ENCODE measurements at places on chromosomes 11 and 22.
A peak's percentile ranks its signal among the peaks of the same experiment; 100 is the strongest.

GRCh38 chr11:66324664-66325063 is 7.8 kb upstream of the CD248 start:
- peaks cover 13% of the 10 kb centered on the region for H3K4me1 ChIP-seq
- no peak overlapping the region for H3K27ac ChIP-seq
- H3K27me3 ChIP-seq, result no peaks in the 10 kb centered on the region

- H3K36me3 ChIP-seq, result peaks cover 48% of the 10 kb centered on the region
- peaks cover 5% of the 10 kb centered on the region for H3K4me1 ChIP-seq
- ATAC-seq, result no peak
- H3K27ac ChIP-seq, result peak overlapping the region; percentile 81
These were observed 1.2 kb downstream of the SVIP start for GRCh38 chr11:22828373-22828772.

GRCh38 chr11:133803026-133803425 is 42.3 kb downstream of the SPATA19 start:
- ATAC-seq, result no peak
- no peaks in the 10 kb centered on the region for H3K4me1 ChIP-seq
- H3K4me3 ChIP-seq, result no peak overlapping the region
- H3K27me3 ChIP-seq, result peaks cover 3% of the 10 kb centered on the region
- no peak overlapping the region for H3K27ac ChIP-seq

DNA sequence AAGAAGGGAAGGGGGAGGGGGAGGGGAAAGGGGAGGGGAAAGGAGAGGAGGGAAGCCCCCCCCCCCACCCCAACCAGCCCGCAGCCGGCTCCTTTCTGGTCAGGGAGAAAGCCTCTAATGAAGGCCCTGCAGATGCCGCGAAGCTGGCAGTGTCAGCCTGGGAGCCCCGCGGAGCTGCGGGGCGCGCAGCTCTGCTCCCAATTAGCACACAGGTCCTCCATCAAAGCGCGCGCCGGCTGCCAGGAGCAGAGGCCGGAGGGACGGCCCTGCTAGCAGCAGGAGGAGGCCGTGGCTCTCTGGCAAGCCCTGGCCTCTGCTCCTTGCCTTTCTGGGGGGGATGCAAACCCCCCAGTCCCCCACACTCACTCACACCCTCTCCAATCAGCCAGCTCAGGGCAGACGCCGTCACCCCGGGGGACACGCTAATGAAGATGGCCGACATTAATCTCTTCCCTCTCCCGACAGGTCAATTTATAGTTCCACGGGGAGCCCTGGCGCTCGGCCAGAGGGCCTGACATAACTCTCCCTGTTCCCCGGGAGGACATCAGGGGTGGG is 70.5 kb upstream of the TCF20 start:
- ATAC-seq, result no peak
- H3K4me1 ChIP-seq, result peaks cover 11% of the 10 kb centered on the region
- no peak overlapping the region for H3K27ac ChIP-seq

DNA sequence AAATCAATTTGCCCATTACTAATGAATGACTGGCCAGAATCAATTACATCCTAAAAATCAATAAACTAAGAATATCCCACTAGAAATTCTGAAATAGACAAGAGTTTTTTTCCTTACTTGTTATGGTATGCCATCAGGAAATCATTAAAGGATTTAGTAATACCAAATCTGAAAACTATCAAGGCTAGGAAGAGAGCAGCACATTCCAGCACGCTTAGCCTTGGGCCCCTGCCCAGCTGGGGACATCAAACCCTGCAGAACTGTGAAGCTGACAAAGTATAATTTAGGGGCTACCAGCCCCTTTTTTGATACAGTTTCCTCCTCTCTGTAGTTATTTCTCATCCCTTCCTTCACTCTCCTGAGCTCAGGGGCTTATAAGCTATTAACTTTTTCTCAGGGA is 247.8 kb upstream of the ZC3H12C start:
- H3K4me1 ChIP-seq, result no peaks in the 10 kb centered on the region
- no peaks in the 10 kb centered on the region for H3K36me3 ChIP-seq
- no peak for ATAC-seq

- H3K27me3 ChIP-seq, result peaks cover 15% of the 10 kb centered on the region
- H3K4me3 ChIP-seq, result no peak overlapping the region
- no peak overlapping the region for H3K27ac ChIP-seq
These were observed 100.5 kb downstream of the DSCAML1 start for GRCh38 chr11:117696540-117696939.

DNA sequence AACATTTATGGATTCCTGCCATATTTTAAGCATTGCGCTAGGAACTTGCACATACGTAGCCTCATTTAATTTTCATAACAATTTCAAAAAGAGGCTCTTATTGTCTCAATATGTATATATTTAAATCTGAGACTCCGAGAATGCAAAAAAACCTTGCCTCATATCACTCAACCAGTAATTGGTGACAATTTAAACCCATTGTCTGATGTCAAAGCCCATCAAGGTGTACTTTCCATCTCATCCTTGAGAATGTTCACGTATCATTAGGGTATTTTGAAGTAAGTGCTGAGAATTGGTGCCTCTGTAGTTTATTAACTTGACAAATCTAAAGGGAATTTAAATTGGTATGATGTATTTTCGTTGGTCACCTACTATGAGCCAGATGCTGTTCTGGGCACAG is 136.5 kb downstream of the FAM76B start:
- peaks cover 3% of the 10 kb centered on the region for H3K27me3 ChIP-seq
- no peak overlapping the region for H3K27ac ChIP-seq
- no peak overlapping the region for H3K4me3 ChIP-seq
- no peaks in the 10 kb centered on the region for H3K36me3 ChIP-seq

- H3K27me3 ChIP-seq, result peaks cover 4% of the 10 kb centered on the region
- no peaks in the 10 kb centered on the region for H3K4me1 ChIP-seq
- H3K4me3 ChIP-seq, result no peak overlapping the region
- H3K27ac ChIP-seq, result no peak overlapping the region
These were observed 39.7 kb downstream of the ADAMTS15 start for GRCh38 chr11:130487924-130488815.

DNA sequence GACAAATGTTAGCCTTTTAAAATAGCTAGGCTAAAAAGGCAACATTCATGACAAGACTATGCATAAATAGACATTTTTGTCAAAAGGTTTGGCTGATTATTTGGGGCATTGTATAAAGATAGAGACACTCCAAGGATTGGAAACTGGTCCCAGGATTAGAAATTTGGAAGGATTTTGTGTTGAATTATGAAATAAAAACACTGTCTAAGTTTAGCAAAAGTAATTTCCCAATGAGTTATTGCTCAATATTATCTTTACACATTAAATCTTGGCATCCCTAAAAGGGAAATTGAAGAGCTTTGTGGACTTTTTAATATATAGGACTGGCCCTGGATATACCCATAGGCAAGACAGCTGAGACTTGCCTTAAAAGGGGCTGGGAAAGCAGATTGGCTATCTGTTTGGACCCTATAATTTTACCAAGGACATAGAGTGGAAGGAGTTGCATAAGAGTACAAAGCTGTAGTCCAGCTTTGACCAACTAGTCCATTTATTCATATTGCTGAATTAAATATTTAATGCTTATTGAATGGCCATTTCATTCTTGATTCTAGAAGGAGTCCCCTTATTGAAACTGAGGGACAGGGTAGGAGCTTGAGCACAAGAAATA is 382.7 kb downstream of the METTL15 start:
- no peaks in the 10 kb centered on the region for H3K36me3 ChIP-seq
- no peaks in the 10 kb centered on the region for H3K27me3 ChIP-seq
- H3K4me3 ChIP-seq, result no peak overlapping the region
- no peak overlapping the region for H3K27ac ChIP-seq

GRCh38 chr22:25566898-25567235 is 2.4 kb downstream of the GRK3 start:
- H3K36me3 ChIP-seq, result peaks cover 6% of the 10 kb centered on the region
- ATAC-seq, result no peak
- H3K4me1 ChIP-seq, result peaks cover 20% of the 10 kb centered on the region
- no peak overlapping the region for H3K27ac ChIP-seq
- peaks cover 39% of the 10 kb centered on the region for H3K27me3 ChIP-seq

GRCh38 chr11:13942971-13943381 is 19.5 kb upstream of the SPON1 start:
- no peak overlapping the region for H3K4me3 ChIP-seq
- H3K4me1 ChIP-seq, result peaks cover 21% of the 10 kb centered on the region

DNA sequence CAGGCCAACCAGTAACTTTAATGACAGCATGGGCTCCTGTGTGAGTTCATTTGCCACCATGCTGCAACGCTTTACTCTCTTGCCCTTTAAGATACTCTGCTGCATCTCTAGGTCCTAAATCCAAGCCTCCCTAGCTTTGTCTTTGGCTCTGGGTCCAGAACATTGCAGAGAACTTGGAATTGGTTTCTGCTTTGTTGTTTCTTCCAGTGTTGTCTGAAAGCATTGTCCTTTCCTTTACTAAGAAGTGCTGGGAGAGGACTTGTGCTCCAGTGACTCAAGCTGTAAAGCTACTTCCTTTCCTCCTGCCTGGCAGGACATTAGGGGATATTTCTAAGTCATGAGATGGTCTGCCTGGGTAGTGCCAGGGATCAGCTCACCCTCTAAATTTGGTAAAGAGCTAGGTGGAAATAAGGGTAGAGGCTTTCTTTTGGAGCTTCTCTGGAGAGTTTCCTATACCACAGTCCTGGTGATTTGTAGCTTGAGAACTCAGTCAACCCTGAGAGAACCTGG is 202.5 kb upstream of the CADM1 start:
- H3K27ac ChIP-seq, result no peak overlapping the region
- no peak overlapping the region for H3K4me3 ChIP-seq
- H3K27me3 ChIP-seq, result peaks cover 3% of the 10 kb centered on the region
- ATAC-seq, result no peak
